ENCODE measurements at places on chromosomes 6 and 20.

GRCh38 chr6:158043008-158043407 lies 61.3 kb downstream of the SYNJ2 start:
- no peak for DNase-seq

DNA sequence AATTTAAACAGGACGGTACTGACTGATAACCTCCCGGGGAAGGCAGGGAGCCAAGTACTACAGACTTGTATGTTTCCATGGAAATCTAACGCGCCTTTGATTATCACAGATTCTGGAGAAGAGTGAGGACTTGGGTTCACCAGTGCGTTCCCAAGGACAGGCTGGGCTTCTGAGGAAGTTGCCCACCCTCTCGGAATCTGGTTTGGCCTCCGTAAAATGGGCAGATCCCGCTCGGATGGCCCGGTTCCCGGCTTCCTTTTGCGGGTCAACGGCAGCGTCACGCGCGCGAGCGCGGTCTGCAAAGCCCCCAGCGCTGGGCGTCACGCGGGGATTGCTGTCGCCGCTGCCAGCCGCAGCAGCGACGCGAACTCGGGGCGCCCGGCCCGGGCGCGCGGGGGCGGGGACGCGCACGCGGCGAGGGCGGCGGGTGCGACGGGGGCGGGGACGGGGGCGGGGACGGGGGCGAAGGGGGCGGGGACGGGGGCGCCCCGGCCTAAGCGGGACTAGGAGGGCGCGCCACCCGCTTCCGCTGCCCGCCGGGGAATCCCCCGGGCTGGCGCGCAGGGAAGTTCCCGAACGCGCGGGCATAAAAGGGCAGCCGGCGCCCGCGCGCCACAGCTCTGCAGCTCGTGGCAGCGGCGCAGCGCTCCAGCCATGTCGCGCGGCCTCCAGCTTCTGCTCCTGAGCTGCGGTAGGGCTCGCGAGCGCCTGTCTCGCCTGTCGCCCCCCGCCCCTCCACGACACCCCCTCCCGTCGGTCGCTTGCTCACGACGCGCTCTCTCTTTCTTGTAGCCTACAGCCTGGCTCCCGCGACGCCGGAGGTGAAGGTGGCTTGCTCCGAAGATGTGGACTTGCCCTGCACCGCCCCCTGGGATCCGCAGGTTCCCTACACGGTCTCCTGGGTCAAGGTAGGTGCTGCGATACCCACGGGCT lies at the start of gene CD83:
Gene CD83, plus strand, starts transcription at position 615 of the 933 bp plus-strand sequence. Its CDS starts 40 bp downstream, at position 655.
- peak; percentile 63 for DNase-seq

DNA sequence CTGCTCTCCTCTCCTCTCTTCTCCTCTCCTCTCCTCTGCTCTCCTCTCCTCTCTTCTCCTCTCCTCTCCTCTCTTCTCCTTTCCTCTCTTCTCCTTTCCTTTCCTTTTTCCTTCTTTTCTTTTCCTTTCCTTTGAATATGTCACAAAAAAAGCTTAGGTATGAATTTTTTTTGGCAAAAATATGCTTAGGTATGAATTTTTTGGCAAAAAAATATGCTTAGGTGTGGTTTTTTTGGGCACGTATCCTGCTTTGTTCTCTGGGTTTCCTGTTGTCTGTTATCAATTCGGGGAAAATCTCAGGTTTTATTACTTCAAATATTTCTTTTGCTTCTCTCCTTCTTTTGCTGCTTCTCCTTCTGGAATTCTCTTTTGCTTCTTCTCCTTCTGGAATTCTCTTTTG lies 155.5 kb upstream of the PMEPA1 start:
- no peak for DNase-seq

- peak; percentile 35 for DNase-seq
These were observed 134.6 kb upstream of the BTN3A2 start for GRCh38 chr6:26230351-26230750.
